Thyroid gland (tissue), 4 donors: ENCODE measurements at places on chromosomes 16 and 17.
A peak's percentile ranks its signal among the peaks of the same experiment; 100 is the strongest.

GRCh38 chr16:85569615-85570212 lies 43.4 kb upstream of the GSE1 start:
- peak overlapping the region; percentile 56 for H3K27ac ChIP-seq
- H3K4me3 ChIP-seq: no peak overlapping the region
- DNase-seq: peak; percentile 68
- peaks cover 36% of the 10 kb centered on the region for H3K4me1 ChIP-seq
- H3K27me3 ChIP-seq: no peaks in the 10 kb centered on the region
- no peaks in the 10 kb centered on the region for H3K36me3 ChIP-seq

- H3K4me3 ChIP-seq: no peak overlapping the region
- no peak for DNase-seq
- no peaks in the 10 kb centered on the region for H3K36me3 ChIP-seq
These were observed 626 bp downstream of the TUBB3 start for GRCh38 chr16:89923640-89924296.

DNA sequence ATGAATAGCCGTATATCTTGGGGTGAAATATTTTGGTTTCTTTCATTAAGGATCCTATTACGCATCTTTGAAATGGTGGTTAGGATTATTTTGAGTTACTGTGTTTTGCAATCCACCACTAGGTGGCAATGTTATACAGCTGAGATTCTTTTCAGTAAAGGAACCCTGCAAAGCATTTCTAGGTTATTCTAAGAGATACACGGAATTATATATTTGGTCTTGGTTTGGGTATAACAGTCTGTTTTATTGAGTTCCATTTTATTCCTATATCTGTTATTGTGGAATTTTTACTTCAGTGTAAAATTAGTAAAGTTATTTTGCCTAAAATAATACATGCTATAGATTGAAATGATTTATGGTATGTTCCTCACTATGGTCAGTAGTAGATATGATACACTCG lies 62.9 kb upstream of the CPHXL start:
- no peaks in the 10 kb centered on the region for H3K27me3 ChIP-seq
- no peak for DNase-seq
- H3K4me1 ChIP-seq: no peaks in the 10 kb centered on the region
- H3K4me3 ChIP-seq: no peak overlapping the region

GRCh38 chr17:44094701-44095387 lies 24.3 kb downstream of the G6PC3 start:
- no peaks in the 10 kb centered on the region for H3K27me3 ChIP-seq
- no peak overlapping the region for H3K4me3 ChIP-seq
- peak overlapping the region; percentile 89 for H3K27ac ChIP-seq

DNA sequence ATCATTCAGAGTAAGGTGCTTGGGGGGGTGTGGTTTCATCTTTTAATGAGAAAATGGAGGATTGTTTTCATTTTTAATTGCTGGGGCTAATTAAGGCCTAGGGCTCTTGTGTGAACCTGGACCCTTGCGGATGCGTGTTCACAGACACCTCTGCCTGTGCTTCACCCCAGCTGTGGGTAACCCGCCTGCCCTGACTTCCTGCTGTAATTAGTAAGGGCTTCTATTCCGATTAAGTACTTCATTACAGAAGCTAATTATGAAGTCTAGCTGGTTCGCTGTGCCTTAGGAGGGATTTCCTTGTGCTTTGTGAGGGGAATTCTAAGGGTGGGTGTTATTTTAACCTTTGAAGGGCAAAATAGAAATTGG lies 215.3 kb downstream of the PMP22 start:
- no peak overlapping the region for H3K4me3 ChIP-seq
- H3K27me3 ChIP-seq: no peaks in the 10 kb centered on the region
- no peak overlapping the region for H3K27ac ChIP-seq
- no peak for DNase-seq

GRCh38 chr16:25413975-25414374 lies 156.3 kb upstream of the ZKSCAN2 start:
- no peak for DNase-seq
- H3K4me3 ChIP-seq: no peak overlapping the region
- no peaks in the 10 kb centered on the region for H3K27me3 ChIP-seq

GRCh38 chr16:3028716-3029319 lies 5.0 kb downstream of the THOC6 start:
- H3K4me1 ChIP-seq: peaks cover 6% of the 10 kb centered on the region
- DNase-seq: no peak

GRCh38 chr16:49024896-49025295 lies 256.7 kb downstream of the CBLN1 start:
- no peak for DNase-seq
- H3K27me3 ChIP-seq: no peaks in the 10 kb centered on the region
- no peak overlapping the region for H3K27ac ChIP-seq
- no peaks in the 10 kb centered on the region for H3K36me3 ChIP-seq
- H3K4me3 ChIP-seq: no peak overlapping the region

DNA sequence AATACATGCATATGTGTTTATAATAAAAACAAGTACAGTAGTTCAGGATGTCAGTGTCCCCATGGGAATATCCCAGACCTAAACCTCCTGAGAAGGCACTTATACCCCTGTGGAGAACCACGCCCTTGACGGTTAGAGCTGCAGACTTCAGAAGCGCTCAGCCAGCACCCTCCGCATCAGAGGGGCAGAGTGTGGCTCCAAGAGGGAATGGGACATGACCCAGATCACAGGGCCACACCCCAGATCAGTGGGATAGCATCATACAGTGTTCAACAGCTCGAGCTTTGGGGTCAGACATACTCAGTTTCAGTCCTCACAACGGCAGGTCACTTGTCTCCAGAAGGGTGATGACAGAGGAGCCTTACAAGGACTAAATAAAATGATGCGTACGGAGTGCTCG lies 45.8 kb upstream of the ZNF423 start:
- no peaks in the 10 kb centered on the region for H3K27me3 ChIP-seq
- no peak overlapping the region for H3K27ac ChIP-seq
- no peak overlapping the region for H3K4me3 ChIP-seq
- H3K36me3 ChIP-seq: no peaks in the 10 kb centered on the region
- H3K4me1 ChIP-seq: no peaks in the 10 kb centered on the region
- no peak for DNase-seq

DNA sequence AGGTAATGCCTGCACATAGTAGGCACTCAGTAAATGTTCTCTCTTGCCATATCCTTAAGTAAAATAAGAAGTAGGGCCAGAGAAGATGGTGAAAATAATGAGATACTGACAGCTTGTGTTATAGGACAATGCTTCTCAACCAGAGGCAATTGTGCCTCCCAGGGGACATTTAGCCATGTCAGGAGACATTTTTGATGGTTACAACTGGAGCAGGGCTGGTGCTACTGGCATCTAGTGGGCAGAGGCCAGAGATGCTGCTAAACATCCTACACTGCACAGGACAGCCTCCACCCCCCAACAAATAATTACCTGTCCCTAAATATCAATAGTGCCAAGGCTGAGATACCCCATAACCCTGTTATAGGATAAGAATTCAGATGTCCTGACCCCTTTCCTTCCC lies 1.7 kb downstream of the RAD51D start:
- DNase-seq: peak; percentile 26
- H3K27me3 ChIP-seq: no peaks in the 10 kb centered on the region
- no peaks in the 10 kb centered on the region for H3K36me3 ChIP-seq

DNA sequence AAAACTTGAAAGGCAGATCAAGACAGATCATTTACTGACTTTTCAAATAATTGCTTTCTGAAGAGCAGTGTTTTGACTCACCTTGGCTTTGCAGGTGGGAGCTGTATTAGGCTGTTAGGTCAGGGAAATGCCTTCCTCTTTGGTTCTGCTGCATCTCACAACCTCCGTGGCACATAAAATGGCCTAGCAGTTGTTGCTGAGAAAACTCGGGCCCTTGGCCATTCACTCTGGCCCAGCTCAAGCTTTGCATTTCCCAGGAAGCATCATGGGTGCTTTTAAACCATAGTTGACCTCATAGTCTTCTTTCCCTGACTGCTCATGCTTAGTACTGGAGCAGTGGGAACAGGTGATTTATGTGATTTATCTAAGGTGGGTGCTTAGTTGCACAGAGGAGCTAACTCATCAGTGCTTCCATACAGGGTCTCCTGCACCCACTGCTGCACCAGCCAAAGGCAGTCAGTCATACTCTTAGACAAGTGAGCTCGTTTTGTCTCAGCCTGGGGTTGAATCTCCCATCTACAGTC lies 83.6 kb downstream of the KSR1 start:
- H3K27ac ChIP-seq: peak overlapping the region; percentile 92
- no peaks in the 10 kb centered on the region for H3K36me3 ChIP-seq
- peaks cover 66% of the 10 kb centered on the region for H3K4me1 ChIP-seq

- H3K36me3 ChIP-seq: no peaks in the 10 kb centered on the region
- H3K27ac ChIP-seq: no peak overlapping the region
- no peak for DNase-seq
These were observed 133.2 kb upstream of the SOX9 start for GRCh38 chr17:71987634-71988033.

- H3K27ac ChIP-seq: no peak overlapping the region
- no peak for DNase-seq
- no peaks in the 10 kb centered on the region for H3K4me1 ChIP-seq
- H3K36me3 ChIP-seq: no peaks in the 10 kb centered on the region
These were observed 1972.6 kb downstream of the TP53TG3F start for GRCh38 chr16:35431829-35432663.

GRCh38 chr17:40961591-40961990 lies 5.2 kb downstream of the KRT39 start:
- H3K27ac ChIP-seq: no peak overlapping the region
- no peaks in the 10 kb centered on the region for H3K36me3 ChIP-seq
- no peak for DNase-seq

DNA sequence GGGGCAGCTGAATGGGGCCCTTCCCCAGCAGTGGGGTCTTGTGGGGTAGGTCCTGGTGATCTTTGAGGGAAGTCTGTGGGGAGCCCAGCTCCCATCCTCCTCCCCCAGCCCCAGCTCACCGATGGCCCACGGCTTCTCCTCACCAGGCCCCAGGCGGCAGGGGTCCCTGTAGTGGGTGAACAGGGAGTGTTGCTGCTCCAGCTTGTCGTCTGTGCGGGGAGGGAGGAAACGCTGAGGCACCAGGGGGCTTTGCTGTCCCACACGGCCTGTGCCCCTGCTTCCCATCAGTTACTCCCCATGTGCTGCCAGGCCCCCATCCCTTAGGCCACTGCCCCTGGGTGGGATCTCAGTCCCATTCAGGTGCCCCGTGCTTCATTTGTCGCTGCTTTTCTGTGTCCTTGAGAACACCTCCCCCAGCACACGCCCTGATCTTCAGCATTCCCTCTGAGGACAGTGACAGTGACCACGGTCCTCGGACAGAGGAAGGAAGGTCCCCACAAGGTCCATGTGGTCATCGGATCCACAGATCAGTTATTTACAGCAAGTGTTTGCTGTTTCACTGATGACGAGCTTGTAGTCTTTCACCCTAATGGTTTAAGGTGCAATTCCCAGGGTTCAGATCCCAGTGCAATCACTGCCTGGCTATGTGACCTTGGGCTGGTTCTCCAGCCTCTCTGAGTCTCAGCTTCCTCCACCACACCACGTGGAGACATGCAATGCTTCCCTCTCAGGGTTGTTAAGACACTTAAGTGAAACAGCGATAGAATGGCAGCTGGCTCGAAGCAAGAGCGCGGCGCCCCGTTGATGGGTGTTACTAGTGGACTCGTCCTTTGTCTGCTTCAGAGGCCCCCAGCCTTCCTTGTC lies 53.1 kb downstream of the PRMT7 start:
- H3K4me3 ChIP-seq: no peak overlapping the region
- peaks cover 24% of the 10 kb centered on the region for H3K4me1 ChIP-seq
- no peaks in the 10 kb centered on the region for H3K27me3 ChIP-seq
- H3K27ac ChIP-seq: no peak overlapping the region

- H3K36me3 ChIP-seq: no peaks in the 10 kb centered on the region
- H3K27me3 ChIP-seq: no peaks in the 10 kb centered on the region
- no peak for DNase-seq
- H3K27ac ChIP-seq: no peak overlapping the region
These were observed 23.3 kb upstream of the CCR7 start for GRCh38 chr17:40588552-40588951.

DNA sequence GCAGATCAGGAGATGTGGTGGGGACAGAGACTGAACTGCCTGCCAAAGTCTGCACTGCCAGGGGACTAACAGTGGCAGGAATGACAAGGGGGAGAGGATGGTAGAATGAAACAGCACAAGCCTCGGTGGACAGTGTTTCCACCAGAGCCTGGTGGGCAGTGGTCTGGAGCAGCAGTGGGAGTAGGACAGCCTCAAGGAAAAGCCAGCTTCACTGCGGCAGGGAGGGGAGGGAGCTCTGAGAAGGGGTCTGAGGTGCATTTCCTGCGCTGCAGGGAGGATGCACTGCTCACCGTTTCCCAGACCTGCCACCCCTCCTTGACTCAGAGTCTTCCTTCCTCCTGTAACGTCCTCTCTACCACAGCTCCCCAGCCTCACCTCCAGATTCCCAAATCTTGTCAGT lies 33.8 kb downstream of the MARCHF10 start:
- H3K4me1 ChIP-seq: no peaks in the 10 kb centered on the region
- no peaks in the 10 kb centered on the region for H3K36me3 ChIP-seq
- no peak for DNase-seq
- H3K27ac ChIP-seq: no peak overlapping the region

GRCh38 chr17:42407289-42407836 lies 15.7 kb downstream of the CAVIN1 start:
- peak; percentile 96 for DNase-seq
- H3K4me1 ChIP-seq: peaks cover 62% of the 10 kb centered on the region
- no peak overlapping the region for H3K4me3 ChIP-seq
- H3K36me3 ChIP-seq: peaks cover 15% of the 10 kb centered on the region

DNA sequence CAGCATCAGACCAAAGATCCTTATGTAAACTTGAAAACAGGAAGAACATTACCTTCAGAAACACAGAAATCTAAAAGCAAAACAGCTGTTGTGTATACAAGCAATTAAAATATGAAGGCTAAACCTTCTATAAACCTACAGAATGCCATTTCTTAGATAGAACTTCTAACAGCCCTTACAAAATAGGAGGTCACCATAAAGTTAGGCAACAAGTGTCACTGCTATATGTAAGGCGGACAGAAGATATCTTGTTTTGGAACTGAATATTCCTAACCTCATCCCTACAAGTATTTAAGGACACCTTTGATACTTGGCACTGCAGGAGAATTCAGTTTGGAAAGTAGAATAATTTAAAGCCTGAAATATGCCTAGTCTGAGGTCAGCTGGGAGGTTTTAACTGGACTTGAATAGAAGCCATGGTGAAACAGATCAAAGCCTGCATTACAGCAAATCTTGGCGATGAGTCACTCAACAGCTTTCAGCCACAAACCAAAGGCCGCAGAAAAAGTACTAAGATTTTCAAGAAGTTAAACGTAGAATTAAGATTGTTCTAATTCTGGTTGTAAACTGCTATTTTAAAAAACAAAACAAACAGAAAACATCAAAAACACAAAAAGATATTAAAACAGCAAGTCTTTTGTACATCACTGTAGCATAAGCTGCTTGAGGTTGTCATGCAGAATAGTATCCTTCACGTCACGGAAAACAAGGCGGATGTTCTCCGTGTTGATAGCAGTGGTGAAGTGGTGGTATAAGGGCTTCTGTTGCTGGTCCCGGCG lies 42.7 kb downstream of the GNA13 start:
- no peak overlapping the region for H3K4me3 ChIP-seq
- no peaks in the 10 kb centered on the region for H3K27me3 ChIP-seq
- peaks cover 13% of the 10 kb centered on the region for H3K4me1 ChIP-seq
- H3K36me3 ChIP-seq: peaks cover 6% of the 10 kb centered on the region
- no peak overlapping the region for H3K27ac ChIP-seq
- no peak for DNase-seq

GRCh38 chr16:88982286-88983084 lies 5.5 kb upstream of the CBFA2T3 start:
- H3K27ac ChIP-seq: no peak overlapping the region
- no peaks in the 10 kb centered on the region for H3K36me3 ChIP-seq
- DNase-seq: no peak
- no peaks in the 10 kb centered on the region for H3K4me1 ChIP-seq
- no peak overlapping the region for H3K4me3 ChIP-seq
- no peaks in the 10 kb centered on the region for H3K27me3 ChIP-seq
